ENCODE measurements at places on chromosomes 6 and 20. TPM values are rescaled to one million over a fixed set of nuclear protein-coding genes. Genes with fewer than 3 reads are reported as not detected.
A peak's percentile ranks its signal among the peaks of the same experiment; 100 is the strongest.

Gene SGK1
- total RNA-seq = 122 TPM

Gene GRM1
- total RNA-seq = not detected

Gene SGK2
- total RNA-seq = 2.7 TPM

- no peak for DNase-seq
These were observed 507.5 kb upstream of the SULF2 start for GRCh38 chr20:48292806-48293205.

- no peak for DNase-seq
These were observed 76.4 kb downstream of the GCNT2 start for GRCh38 chr6:10597499-10598001.

GRCh38 chr6:15510536-15511247 lies 152.1 kb downstream of the DTNBP1 start:
- DNase-seq = no peak

GRCh38 chr6:166342349-166343149 lies at the start of gene SFT2D1:
Gene SFT2D1, minus strand, starts transcription at chr6:166342545. Its CDS starts 64 bp downstream, at chr6:166342481.
- peak; percentile 97 for DNase-seq
